Right ventricle myocardium inferior (tissue), 1 donor: ENCODE measurements at places on chromosomes 4 and X. TPM values are rescaled to one million over a fixed set of nuclear protein-coding genes. Genes with fewer than 3 reads are reported as not detected.

DNA sequence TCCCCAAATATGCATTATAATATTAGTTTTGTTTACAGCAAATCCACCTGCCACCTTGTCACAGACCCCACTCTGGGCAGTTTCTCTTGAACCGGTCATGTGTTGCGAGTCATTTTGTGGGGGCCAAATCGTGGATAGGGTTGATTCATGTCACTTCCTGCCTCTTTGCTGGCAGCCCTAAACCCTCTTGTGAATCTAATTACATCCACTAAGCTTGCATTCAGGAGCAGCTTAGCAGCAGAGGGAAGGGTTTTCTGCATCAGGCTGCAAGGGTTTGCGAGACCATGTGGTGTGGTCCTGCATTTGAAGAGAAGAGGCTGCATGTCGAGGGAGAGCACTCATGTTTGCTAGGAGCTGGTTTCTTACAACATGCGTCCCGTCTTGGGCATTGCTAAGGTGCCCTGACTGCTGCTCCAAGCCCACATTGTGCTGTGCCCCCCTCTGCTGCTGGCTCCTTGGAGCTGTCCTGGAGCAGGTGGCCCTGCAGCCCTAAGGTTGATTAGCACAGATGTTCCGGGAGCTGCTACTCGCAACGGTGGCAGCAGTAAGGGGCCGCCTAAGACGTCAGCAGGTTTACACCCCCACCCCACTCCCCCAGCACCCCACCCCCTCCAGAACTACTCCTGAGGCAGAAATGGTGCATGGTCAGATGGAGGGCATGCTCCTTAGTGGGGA, 88.9 kb upstream of the CLDN34 start:
- DNase-seq: no peak

DNA sequence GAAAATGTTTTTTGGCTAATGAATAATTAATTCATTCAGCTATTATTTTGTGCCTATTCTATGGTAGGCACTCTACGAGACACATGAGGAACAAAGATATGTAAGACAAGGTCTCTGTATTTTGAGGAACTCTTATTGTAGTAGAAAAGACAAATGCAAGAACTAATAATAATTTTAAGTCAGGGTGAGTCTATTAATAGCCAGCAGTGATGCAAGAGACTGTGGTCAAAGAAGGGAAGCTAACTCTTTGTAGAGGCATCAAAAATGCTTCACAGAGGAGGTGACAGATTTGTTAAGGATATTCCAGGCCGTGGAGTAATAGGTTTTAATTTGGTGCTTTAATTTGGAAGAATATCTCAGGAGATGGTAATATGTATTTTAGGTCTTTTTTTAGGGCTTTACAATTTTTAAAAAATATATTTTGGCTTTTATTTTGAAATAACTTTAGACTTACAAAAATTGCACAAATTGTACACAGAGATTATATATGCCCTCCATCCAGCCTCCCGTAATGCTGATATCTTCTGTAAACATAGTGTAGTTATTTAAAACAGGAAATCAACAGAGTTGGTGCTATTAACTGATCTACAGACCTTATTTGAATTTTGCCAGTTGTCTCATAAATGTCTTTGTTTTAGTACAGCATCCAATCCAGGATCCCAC, 48.1 kb downstream of the DCLK2 start:
- DNase-seq: no peak

GRCh38 chrX:150837845-150838244, 60.6 kb downstream of the CD99L2 start:
- DNase-seq: no peak

- DNase-seq: no peak
These were observed 426 bp upstream of the C4orf51 start for GRCh38 chr4:145679520-145679919.

- DNase-seq: no peak
These were observed 12.5 kb upstream of the IRAK1 start for GRCh38 chrX:154032160-154032559.

GRCh38 chr4:89537281-89537680, 229.7 kb upstream of the GPRIN3 start:
- no peak for DNase-seq

GRCh38 chr4:176150356-176150682, 45.1 kb downstream of the SPATA4 start:
- DNase-seq: no peak

DNA sequence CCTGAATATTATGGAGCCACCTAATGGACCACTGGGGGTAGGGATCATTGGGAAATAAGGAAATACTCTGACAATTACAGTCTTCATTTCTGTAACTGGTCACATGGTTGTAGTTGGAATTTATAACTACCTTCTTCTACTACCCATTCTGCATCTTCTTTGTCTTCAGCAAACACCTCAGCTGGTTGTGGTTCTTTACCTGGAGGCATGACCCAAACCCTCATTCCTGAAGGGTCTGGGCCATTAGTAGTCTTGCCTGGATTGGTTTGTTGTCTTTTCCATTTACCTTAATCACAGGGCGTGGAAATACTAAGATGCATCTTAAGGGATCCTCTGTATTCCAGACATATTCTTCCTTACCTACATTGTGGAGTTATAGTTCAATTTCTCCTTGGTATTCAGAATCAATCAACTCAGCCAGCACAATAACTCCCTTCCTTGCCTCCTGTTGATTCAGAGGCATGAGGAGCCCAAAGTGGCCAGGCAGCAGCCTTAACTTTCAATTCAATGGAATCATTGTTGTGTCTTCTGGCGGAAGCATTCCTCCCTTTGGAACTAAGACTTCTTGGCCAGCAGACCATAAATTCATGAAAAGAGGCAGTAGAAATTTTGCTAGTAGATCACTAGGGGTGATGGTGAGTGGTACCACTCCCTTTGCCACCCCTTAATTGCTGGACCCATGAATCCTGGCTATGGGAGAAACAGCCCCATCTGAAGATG, 75.7 kb upstream of the RAP2C start:
- DNase-seq: no peak

GRCh38 chr4:7924163-7924562, 15.5 kb downstream of the AFAP1 start:
- no peak for DNase-seq

GRCh38 chrX:134925551-134925950, 65.2 kb upstream of the SMIM10 start:
- no peak for DNase-seq

- peak; percentile 83 for DNase-seq
These were observed at the start of gene TRIM2 for GRCh38 chr4:153204247-153204671. Gene TRIM2 (plus strand): TSS chr4:153204443. CDS start chr4:153204531, 88 bp downstream.

GRCh38 chr4:107392951-107393350, 327.1 kb downstream of the PAPSS1 start:
- no peak for DNase-seq

DNA sequence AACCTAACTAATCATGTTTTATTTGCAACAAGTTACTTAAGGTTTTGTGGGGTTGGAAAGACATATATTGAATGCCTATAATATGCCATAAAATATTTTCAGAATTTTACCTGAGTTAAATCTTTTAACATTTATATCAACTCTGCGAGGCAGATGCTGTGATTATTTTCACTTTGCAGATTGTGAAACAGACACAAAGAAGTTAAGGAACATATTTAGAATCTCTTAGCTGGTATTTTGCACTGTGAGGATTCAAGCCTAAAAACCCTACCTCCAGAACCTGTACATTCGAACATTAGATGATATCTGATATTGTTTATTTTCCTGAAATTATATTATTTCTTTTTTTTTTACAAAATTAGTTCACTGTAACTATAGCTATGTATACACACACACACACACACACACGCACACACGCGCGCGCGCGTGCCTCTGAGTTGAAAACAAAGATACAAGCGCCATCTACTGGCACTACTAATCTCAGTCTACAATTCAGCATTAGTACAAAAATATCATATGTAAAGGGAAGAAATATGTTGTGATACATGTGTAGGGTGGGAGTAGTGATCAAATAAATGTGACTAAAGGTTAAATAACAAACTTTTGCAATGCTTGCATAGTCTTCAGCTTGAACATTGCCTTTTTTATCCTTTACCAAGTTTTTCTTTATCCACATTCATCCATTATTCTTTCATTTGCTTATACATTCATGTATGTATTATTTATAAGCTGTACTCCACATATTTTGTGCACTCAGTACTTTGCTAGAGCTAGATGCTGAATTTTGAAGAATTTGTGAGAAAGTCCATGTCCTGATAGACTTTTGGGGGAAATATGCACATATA, 61.5 kb downstream of the ANXA10 start:
- DNase-seq: peak; percentile 90

DNA sequence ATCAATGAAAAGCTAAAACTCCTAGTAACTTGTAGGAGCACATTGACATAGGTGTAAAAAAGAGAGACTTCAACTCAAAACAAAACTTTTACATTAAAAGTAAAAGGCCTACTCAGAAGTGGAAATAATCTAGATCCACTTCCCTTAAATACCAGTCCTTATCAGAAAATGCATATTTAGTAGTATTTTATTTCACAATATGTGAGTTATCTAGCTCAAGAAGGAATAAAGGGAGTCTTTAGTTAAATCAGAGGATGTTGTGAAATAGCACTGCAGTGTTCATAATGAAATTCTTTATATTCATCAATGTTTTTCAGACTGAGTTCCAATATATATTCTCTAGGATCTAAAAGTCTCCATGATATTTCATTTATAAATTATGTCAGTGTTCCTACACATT, 715.0 kb downstream of the GRID2 start:
- no peak for DNase-seq

DNA sequence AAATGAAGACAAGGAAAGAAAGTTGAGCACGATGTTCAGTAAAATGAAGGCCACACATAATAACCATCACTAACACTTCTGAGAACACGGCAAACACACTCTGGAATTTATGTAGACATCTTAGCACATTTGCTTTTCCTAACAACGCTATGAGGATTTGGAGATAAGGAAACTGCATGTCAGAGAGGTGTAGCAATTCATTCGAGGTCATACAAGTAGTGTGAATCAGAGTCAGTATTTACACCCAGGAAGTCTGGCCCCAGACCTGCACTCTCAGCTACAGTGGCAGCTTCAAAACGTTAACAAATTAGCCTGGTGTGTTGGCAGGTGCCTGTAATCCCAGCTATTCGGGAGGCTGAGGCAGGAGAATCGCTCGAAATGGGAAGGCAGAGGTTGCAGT, 253.4 kb downstream of the PDGFC start:
- no peak for DNase-seq

- DNase-seq: no peak
These were observed 690.6 kb downstream of the DMD start for GRCh38 chrX:32520789-32521188.

DNA sequence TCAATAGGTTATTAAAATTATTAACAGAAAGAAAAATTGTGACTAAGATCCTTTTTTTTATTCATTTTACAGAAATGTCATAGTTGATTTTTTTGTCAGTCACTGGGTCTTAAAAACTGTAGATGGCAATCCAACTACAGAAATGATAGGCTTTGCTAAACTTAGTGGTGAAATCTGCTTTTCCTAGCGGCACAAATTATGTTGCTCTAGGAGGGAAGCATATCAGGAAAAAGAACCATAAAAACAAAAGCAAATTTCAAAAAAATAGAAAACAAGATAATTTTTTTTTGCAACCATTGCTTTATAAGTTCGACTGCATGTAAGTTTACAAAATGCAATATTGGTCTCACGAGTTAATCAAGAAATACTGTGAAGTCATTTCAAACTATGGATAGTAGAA, 443.5 kb upstream of the IGFBP7 start:
- DNase-seq: no peak

The TMEM192 gene
- total RNA-seq: 14.9 TPM

The PAGE5 gene
- not detected for total RNA-seq

The ANKRD50 gene
- 6.5 TPM for total RNA-seq

The SYN1 gene
- total RNA-seq: 11.1 TPM

The NLGN4X gene
- total RNA-seq: 3.3 TPM

The BCLAF3 gene
- total RNA-seq: 5.5 TPM

The NKX6-1 gene
- not detected for total RNA-seq

The AFAP1 gene
- total RNA-seq: 8.0 TPM
